ENCODE measurements at places on chromosomes 1 and 21.
A peak's percentile ranks its signal among the peaks of the same experiment; 100 is the strongest.

- no peak for DNase-seq
These were observed 239.3 kb downstream of the KCNK2 start for GRCh38 chr1:215321802-215322201.

- DNase-seq = peak; percentile 86
These were observed 23.2 kb upstream of the ZNF648 start for GRCh38 chr1:182084487-182085316.

DNA sequence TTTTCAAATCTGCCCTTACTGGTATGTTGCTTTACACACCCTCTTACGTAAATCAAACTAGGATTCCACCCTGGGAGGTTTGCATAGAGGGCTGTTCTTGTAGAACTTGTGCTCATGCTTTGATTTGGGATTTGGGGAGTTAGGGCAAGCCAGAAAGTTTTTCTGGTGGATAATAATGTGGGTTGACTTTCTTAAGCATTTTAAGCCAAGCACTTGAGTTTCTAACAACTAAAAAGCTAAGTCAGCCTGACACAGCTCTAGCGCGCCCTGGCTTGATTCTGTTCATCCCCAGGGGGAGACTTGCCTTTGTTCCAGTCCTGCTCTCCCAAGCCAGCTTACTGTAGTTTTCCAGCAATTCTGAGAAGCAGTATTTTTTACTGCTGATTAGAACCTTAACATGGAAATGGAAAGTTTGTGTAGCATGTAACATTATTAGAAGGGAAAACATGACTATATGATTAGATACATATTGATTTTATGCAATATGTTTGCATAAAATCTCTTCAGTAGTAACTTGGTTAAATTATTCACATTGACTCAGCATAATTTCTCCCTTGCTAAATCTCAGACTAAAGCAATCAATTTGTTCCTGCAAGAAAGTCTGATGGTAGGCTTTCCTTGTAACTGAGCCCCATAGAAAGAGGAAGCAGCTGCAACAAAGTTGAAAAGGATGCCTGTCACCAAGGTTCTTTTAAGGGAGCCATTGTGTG, 11.0 kb upstream of the PGD start:
- DNase-seq = peak; percentile 90

DNA sequence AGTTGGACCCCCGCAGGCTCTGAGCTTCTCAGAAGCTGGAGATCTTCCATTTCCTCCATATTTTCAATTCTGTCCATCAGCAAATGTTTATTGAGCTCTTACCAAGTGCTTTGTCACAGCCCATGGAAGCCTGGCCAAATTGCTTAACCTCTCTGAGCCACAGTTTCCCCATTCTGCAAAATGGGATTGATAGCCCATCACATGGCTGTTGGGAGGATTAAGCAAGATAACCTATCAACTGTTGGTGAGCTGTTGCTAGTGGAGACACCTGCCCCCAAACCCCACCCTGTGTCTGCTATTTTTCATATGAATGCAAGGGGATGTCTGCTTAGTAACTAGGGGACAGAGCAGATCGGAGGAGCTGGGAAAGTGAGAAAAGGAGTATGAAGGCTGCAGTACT, 38.3 kb downstream of the CD34 start:
- peak; percentile 71 for DNase-seq

DNA sequence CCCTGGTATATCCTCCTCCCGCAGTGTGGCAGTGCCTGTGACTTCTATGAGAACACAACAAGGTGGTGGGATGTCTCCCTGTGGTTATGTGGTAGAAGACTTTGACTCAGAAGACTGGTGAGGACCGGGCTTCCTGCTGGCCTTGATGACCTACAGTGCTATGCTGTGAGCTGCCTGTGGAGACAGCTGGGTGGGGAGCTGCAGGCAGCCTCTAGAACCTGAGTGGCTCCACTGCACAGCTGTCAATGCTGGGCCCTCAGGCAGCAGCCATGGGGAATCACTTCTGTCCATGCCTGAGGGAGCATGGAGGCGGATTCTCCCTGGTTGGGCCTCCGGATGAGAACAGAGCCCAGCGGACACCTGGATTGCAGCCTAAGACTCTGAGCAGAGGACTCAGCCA, 14.9 kb downstream of the SLC1A7 start:
- DNase-seq = peak; percentile 17

GRCh38 chr1:47031059-47031458, 7.6 kb downstream of the CYP4X1 start:
- no peak for DNase-seq
